ENCODE measurements at places on chromosomes 13 and 19.

GRCh38 chr19:37655689-37656371 is 565 bp upstream of the ZFP30 start:
- DNase-seq = peak; percentile 95

DNA sequence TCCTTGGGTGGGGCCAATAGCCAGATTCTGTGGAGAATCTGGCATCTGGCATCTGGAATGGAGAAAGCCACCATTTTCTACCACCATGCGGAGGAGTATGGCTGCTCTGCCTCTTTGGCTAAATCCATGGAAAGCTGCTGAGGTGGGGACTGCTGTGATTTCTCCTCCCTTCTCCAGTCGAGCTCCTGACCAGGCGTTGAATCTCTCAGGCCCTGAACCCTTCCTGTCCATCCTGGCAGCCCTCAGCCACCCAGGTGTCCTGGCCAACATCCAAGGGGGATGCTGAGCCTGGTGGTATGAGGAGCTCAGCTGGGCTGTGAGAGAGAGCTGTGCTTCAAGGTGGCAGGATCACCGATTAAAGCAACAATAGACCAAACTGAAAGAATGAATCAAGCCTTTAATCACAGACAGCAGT is 17.4 kb upstream of the SIGLEC6 start:
- no peak for DNase-seq

DNA sequence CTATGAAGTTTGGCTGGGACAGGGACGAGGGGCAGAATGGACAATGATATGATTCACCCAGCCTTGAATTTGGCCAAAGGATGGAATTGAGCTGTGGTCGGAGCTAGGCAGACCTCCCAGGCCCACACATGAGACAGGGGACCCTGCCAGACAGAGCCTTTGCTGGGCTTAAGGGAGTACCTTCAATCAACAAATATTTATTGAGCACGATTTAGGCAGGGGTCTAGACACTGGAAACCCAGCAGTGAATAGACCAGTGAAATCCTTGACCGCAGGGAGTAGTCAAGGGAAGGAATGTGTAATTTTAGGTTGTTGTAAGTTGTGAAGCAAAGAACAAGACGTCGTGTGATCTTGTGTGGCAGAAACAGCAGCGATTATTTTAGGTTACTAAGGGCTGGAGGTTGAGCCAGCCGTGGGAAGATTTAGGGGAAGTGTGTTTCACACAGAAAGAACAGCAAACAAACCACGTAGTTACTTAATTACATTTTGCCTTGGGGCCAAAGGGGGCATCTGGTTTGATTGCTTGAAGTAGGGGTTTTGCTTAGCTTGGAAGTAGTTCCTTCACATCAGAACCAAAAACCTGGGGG is 16.9 kb upstream of the AP1M2 start:
- DNase-seq = no peak

- DNase-seq = no peak
Measured at GRCh38 chr13:20402881-20403280, 122.8 kb downstream of the CRYL1 start.

GRCh38 chr19:34534206-34534605 is 52.6 kb downstream of the WTIP start:
- DNase-seq = no peak

- DNase-seq = no peak
Measured at GRCh38 chr13:73224703-73225102, 165.9 kb downstream of the KLF5 start.

DNA sequence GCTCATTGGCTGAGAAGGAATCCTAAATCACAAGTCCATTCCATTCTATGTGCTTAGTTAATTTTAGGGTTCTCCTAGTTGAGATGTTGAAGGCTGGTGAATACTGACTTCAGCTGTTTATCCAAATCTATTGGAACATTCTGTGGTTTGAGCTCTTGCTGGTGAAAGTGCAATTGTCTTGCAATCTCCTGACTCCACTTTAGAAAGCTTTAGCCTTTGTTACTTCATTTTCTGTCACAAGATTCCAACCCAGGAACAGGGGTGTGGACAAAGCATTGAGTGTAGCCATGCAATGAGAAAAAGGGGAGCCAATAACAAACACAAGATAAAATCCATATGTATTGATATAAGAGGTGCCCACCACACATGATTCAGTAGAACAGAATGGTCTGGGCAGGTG is 15.0 kb downstream of the CEACAM21 start:
- DNase-seq = no peak

- no peak for DNase-seq
Measured at GRCh38 chr13:72774019-72774418, 7.7 kb downstream of the DIS3 start.

GRCh38 chr19:2468596-2468995 is 7.3 kb upstream of the GADD45B start:
- no peak for DNase-seq

DNA sequence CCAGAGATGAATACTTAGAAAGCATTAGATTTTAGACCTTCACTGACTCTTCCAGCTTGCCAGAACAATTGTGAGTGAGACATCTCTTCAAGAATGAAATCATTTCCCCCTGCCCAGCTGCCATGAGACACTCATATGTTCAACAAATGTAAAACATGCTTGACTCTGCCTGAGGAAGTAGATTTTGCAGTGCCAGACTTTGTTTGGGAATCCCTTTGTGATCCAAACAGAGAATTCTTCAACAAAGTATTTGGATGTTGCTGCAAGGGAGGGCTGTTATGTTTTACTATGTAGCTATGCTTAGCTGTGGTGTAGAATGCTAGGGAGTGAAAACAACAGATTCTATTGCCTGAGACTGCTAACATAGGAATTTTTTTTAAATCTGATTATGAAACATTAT is 416.4 kb downstream of the DCT start:
- no peak for DNase-seq

- no peak for DNase-seq
Measured at GRCh38 chr13:42377640-42378382, 105.9 kb downstream of the AKAP11 start.

GRCh38 chr13:59776924-59777690 is 386.6 kb downstream of the DIAPH3 start:
- no peak for DNase-seq

DNA sequence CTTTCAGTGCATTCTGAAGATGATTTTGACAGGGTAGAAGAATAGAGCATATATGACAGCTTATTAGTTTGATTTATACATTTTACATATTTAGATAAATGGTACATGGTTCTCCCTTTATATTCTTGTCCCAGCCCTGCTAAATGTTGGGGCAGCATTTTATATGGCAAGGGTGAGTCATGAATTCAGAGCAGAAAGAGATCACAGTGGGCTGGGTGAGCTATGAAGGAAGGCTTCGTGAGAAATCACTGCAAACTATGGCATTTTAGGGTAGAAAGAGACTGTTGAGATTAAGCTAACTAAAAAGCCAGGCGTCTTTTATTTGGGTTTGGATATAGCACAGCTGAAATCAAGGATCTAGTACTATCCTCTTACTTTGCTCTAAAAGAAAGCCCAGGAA is 23.9 kb upstream of the METTL21C start:
- no peak for DNase-seq

GRCh38 chr13:36817996-36818803 is 822 bp upstream of the RFXAP start:
- no peak for DNase-seq

DNA sequence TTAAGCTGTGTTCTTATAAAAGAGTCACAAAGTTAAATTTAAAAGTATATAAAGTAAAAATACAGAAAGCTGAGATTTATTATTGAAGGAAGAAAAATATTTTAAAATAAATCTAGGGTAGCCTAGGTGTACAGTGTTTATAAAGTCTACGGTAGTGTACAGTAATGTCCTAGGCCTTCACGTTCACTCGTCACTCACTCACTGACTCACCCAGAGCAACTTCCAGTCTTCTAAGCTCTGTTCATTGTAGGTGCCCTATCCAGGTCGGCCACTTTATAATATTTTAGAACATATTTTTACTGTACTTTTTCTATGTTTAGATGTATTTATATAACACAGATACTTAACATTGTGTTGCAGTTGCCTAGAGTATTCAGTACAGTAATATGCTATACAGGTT is 47.4 kb downstream of the NDFIP2 start:
- DNase-seq = no peak

DNA sequence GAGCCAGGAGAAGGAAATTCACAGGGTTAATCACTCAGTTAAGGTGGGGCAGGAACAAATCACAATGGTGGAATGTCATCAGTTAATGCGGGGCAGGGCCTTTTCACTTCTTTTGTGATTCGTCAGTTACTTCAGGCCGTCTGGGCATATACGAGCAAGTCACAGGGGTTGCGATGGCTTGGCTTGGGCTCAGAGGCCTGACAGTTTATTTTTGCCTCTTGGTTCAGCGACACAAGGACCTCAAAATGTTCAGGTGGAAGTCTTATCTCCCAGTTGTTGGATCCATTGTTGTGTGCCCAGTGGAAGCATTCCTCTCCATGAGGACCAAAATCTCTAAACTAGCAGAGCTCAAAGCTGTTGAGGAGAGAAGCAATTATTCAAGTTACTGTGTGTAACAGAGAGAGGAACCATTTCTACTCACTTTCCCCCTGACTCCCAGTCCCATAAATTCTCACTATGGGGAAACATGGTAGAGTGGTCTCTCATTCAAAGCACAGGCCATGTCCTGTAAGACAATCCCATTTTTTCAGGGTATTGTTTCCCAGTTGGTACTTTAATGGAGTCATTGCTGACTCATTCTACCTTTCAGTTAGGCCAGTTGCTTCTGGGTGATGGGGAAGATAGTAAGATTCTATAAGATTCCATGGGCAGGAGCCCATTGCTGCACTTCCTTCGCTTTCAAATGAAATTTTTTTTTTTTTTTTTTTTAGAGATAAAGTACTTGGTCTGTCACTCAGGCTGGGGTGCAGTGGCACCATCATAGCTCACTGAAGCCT is 8.8 kb upstream of the COX7A1 start:
- no peak for DNase-seq

DNA sequence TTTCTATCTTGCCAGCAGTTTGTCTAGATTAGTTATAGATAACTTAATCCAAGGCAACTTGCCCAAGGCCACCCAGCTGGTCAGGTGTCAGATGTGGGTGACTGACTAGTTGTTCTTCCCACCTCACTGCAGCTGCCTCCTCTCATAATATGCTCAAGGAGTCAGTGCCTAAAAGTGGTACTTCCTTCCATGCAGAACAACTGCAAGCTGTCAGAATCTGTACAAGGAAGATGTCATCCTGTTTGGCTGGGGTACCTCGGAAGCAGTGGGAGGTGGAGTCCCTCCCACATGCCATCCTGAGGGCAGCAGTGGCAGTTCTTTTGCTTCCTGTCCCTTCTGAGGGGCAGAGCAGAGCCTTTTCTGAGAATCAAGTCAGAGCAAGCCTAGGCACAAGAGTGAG is 193.2 kb upstream of the RFC3 start:
- no peak for DNase-seq

- no peak for DNase-seq
Measured at GRCh38 chr13:107339209-107339608, 771.3 kb upstream of the ARGLU1 start.

DNA sequence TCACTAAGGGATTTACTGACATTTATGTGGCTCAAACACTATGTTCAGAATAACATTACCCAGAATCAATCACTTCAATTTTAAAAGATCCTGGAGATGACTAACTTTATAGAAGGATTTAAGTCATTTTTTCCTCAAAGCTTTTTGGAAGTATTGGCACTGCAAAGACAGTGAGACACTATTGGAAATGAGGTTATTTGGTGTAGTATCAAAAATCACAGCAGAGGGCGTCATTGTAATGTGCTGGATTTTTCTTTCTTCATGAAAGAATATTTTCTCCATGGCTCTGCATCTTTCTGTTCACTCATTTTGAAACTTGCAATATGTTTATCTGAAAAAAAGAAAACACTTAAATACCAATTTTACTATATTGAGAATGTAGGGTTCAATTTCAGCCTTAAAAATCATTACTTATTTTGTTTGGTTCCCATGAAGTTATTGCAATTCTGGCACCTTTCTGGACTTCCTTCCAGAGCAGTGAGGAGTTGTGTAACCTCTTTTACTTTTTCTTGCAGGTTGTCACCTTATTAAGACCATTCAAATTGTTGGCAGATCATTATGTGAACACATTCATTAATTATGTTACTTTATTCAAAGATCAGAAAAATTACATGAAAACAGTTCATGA is 3.7 kb upstream of the CSNK1A1L start:
- DNase-seq = peak; percentile 88
